ENCODE measurements at places on chromosomes 1 and 21.

DNA sequence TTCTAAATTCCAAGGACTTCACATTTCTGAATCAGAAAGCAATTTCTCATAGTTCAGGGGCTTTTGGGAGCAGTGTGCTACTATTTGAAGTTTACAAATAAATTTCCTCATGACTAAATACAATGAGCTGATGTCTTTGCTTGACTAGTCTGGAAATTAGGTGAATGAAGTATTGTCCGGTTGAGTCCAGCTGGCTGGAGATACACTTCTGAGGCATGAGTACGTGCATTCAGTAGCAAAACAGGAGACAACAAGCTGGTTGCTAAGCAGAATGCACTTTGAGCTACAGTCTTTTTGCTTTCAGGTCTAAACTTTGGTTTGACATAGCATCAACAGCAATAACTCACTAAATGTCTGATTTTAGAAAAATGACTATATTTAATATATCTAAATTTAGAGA is 27.1 kb downstream of the ZNHIT6 start:
- peak; percentile 1 for DNase-seq

GRCh38 chr1:20496241-20496661 is 10.2 kb upstream of the CAMK2N1 start:
- no peak for DNase-seq

GRCh38 chr1:226216056-226216455 is 7.4 kb upstream of the MIXL1 start:
- no peak for DNase-seq

- DNase-seq: no peak
Observed at GRCh38 chr1:78840453-78841271, 165.9 kb downstream of the ADGRL4 start.

DNA sequence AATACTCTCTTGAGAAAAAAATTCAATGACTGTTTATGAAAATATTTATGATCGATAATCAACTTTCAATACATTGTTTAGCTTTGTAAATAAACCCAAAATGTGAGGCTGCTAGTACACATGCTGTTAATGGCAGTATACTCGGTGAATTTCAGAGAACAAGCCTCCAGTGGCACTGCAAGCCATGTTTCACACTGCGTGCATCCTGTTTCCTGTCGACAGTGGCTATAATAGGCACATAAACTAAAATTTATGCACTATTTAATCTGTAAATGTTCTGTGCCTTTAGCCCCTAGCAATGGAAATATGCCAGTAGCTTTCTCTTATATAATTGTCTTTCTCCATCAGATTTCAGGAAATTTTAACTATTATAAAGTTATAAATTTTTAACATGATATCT is 26.3 kb upstream of the RGS18 start:
- no peak for DNase-seq

GRCh38 chr1:66311092-66311491 is 222.9 kb upstream of the SGIP1 start:
- DNase-seq: no peak

DNA sequence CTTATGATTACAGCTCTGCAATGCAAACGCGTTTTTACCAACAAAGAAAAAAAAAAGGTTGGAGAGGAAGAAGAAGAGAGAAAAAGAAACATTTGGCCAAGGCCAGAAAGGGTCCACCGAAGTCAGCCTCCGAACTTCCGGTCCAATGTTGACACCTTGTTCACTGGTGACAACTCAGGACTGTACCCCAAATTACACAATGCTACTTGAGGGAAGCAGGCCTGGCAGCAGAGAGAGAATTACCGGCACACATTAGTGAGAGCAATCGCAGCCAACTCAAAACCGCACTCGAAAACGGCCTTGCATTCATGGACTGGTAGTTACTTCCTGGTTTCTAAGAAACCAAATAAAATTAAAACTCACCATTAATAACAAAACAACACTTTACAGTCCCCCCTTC is 652.5 kb downstream of the KIF26B start:
- DNase-seq: no peak

GRCh38 chr1:24452922-24453485 is 37.4 kb downstream of the NIPAL3 start:
- no peak for DNase-seq

- DNase-seq: no peak
Observed at GRCh38 chr1:88618331-88618730, 65.7 kb upstream of the PKN2 start.

- no peak for DNase-seq
Observed at GRCh38 chr1:180849031-180849775, 63.5 kb upstream of the KIAA1614 start.

GRCh38 chr1:171852272-171852671 is 11.0 kb downstream of the DNM3 start:
- DNase-seq: no peak

GRCh38 chr1:156677616-156678596 is 699 bp upstream of the NES start:
- no peak for DNase-seq

DNA sequence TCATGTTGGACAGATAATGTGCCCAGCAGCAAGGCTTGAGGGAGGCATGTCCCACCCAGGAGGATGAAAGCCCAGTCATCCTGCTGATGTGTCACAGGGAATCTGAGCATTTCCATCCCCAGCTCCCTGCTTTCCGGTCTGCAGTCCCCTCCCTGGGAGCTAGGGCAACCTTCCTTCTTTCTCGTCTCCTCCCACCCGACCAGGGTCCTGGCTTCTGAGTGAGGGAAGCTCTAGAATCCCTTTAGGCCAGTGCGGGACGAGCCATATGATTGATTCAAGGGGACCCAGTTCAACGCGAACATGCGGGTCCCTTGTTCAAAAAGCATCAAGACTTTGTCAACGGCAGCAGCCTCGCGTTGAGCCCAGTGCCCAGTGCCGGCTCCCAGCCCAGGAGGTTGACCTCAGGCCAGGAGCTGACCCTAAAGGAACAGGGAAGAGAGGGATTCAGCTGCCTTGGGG is 96.7 kb upstream of the TMPRSS2 start:
- no peak for DNase-seq

GRCh38 chr1:202202500-202203168 is 9.0 kb downstream of the LGR6 start:
- DNase-seq: no peak

GRCh38 chr1:94686882-94687281 is 133.3 kb upstream of the SLC44A3 start:
- no peak for DNase-seq

- no peak for DNase-seq
Observed at GRCh38 chr1:201450721-201451291, 18.2 kb downstream of the PHLDA3 start.

GRCh38 chr1:182770232-182770631 is 19.3 kb upstream of the NPL start:
- no peak for DNase-seq

- DNase-seq: no peak
Observed at GRCh38 chr1:183862967-183863366, 58.0 kb downstream of the RGL1 start.

DNA sequence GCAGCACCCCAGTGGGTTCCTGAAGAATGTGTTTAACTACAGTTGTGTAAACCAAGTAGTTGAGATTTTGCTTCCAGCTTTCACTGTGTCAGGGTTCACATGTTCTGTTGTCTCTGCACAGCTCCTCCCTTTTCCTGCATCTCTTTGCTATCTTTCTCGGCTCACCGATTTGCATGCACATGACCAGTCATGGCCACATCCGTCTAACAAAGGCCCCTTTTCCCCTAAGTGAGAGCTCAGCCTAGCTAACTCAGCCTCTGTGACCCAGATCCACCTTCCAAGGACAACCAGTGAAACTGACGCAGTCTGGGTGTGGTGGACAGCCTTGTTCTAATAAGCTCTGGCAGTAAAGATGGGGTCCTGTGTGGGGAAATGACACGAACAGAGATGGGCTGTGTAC is 101.1 kb downstream of the ZP4 start:
- DNase-seq: no peak

- no peak for DNase-seq
Observed at GRCh38 chr1:156740237-156740740, 599 bp downstream of the MRPL24 start.

- no peak for DNase-seq
Observed at GRCh38 chr1:177425199-177425598, 254.4 kb downstream of the BRINP2 start.

DNA sequence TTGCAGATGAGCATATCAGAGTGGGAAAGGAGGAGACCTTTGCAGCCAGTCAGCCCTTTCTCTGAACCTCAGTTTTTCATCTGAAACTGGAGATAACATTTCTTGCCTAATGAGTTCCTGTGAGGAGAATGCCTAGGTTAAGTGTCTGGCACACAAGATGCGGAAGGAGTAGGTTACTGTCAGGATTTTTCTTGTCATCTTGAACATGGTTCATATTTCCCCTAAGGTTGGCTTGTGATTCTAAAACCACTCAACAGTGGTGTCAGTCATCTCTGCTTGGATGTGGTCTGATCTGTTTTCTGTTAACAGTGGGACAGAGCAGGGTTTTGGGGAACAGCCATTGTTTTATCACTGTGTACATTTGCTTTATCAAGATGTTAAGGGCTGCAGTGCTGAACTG is 70.6 kb downstream of the TGFB2 start:
- DNase-seq: no peak

- no peak for DNase-seq
Observed at GRCh38 chr1:230268371-230269170, 157.6 kb downstream of the PGBD5 start.

DNA sequence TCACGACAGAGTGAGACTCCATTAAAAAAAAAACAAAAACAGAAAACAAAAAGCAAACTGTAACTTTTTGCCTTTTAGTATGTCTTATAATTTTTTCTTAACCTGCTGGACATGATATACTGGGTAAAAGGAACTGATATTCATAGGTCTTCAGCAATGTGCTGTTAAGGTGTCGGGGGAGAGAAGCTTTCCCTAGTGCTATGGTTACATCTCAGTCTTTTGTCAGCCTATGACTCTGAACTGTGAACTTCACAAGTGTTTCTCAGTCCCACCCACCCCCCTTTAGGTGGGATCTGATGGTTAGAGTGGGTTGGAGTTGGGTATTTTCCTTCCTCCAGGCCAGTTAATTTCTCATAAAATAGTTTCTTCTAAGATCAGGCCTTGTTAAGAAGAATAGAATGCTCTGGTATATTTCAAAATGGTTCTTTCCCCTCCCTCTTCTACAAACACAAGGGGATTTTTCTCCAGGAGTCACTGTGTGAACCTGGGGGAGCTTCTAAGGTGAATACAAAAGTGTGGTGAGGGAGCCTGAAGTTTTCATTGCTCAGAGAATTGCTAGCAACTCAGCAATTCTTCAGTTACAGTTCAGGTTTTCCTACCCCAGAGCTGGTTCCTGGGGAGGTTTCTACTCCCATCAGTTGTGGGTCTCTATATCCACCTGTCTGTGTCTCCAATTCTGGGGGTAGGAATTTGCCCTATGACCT is 16.1 kb upstream of the EDARADD start:
- DNase-seq: no peak

GRCh38 chr1:61588736-61589672 is 135.9 kb downstream of the TM2D1 start:
- peak; percentile 2 for DNase-seq

GRCh38 chr1:166843769-166844596 is 4.7 kb downstream of the POGK start:
- peak; percentile 32 for DNase-seq

GRCh38 chr1:111789666-111790316 is 34.1 kb downstream of the DDX20 start:
- DNase-seq: no peak

DNA sequence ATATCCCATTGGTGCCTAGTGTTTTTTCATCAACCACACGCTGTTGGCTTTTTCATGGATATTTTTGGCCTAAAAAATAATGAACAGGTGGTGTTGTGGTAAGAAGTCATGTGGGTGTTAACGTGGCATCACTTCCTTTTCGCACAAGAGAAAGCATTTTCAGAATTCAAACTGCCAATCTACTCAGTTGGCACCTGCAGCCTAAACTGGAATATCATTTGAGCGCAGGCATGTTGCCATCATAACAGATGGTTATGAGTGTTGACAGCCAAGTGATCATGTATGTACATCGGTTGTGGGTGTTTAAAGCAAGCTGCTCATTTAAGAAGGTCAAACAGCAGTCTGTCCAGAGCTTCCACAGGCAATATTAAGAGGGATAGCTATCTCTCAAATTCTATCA is 1963.0 kb downstream of the NCAM2 start:
- DNase-seq: no peak

GRCh38 chr1:195721210-195721971 is 886.8 kb downstream of the KCNT2 start:
- no peak for DNase-seq

- no peak for DNase-seq
Observed at GRCh38 chr1:170460414-170461155, 71.4 kb upstream of the GORAB start.

- no peak for DNase-seq
Observed at GRCh38 chr1:71083271-71083670, 2.4 kb upstream of the ZRANB2 start.

Measured in anterior cingulate cortex (tissue), 58 donors.